ENCODE measurements at places on chromosomes 7 and 10. TPM values are rescaled to one million over a fixed set of nuclear protein-coding genes. Genes with fewer than 3 reads are reported as not detected.

CEP55 gene
- 29.6 TPM for total RNA-seq

EPHA1 gene
- total RNA-seq = 39.3 TPM

TMEM243 gene
- 24.6 TPM for total RNA-seq

PRF1 gene
- not detected for total RNA-seq

LIPK gene
- not detected for total RNA-seq

SCD gene
- 220 TPM for total RNA-seq

MYO3A gene
- not detected for total RNA-seq

CYP2C8 gene
- total RNA-seq = not detected

TIAL1 gene
- total RNA-seq = 81.4 TPM

TCTN3 gene
- 19.8 TPM for total RNA-seq

MRPS17 gene
- total RNA-seq = 38.2 TPM

INA gene
- 20.9 TPM for total RNA-seq

UBE2D1 gene
- 24.0 TPM for total RNA-seq

CTAGE8 gene
- total RNA-seq = 9.9 TPM

BBIP1 gene
- 8.5 TPM for total RNA-seq

GATAD1 gene
- total RNA-seq = 39.4 TPM

- no peak for DNase-seq
These were observed 2.9 kb downstream of the FZD8 start for GRCh38 chr10:35639021-35639727.

GRCh38 chr10:109790647-109791046 lies 132.7 kb downstream of the XPNPEP1 start:
- DNase-seq = no peak

DNA sequence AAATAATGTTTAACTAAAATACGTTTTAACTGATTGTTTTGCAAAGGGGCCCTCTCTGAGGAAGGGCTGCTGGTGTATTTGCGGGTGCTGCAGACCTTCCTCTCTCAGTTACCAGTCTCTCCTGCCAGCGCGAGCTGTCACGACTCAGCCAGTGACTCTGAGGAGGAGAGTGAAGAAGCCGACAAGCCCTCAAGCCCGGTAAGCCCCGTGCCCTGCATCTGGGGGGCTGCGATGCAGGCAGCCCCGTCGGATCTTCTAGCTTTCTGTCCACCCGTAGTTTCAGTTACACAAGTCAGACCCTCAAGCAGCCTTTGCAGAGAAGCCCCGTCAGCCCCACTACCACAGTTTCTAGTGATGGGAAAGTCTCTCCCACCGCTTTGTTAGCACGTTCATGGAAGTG lies 45.1 kb downstream of the UBE3C start:
- no peak for DNase-seq

DNA sequence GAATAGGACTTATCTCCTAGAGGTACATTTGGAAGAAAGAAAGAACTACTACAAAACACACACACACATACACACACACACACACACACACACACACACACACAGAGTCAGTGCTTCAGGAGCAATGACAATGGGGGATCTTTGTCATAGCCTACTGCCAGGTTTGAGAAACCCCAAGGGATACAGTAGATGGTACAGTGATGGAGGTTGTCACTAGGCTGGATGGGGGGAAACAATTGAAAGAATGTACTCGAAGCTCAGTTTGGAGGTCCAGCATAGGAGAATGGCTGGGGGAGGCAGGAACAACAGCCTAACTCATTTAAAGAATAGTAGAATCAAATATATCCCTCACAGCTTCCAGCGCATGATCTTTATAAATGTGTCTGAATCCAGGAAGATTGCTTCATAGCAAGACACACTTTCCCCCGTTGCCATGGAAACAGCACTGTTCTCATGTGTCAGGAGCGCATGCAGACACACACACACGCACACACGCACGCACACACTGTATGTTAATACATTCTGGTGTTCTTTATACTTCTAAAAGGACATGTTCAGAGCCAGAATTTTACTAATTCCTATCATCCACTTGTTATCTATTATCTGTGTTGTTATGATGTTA lies 32.6 kb upstream of the ZNRF2 start:
- no peak for DNase-seq

GRCh38 chr10:501596-501995 lies 187.9 kb downstream of the DIP2C start:
- no peak for DNase-seq

GRCh38 chr10:70060389-70060788 lies 7.7 kb downstream of the MACROH2A2 start:
- DNase-seq = no peak

DNA sequence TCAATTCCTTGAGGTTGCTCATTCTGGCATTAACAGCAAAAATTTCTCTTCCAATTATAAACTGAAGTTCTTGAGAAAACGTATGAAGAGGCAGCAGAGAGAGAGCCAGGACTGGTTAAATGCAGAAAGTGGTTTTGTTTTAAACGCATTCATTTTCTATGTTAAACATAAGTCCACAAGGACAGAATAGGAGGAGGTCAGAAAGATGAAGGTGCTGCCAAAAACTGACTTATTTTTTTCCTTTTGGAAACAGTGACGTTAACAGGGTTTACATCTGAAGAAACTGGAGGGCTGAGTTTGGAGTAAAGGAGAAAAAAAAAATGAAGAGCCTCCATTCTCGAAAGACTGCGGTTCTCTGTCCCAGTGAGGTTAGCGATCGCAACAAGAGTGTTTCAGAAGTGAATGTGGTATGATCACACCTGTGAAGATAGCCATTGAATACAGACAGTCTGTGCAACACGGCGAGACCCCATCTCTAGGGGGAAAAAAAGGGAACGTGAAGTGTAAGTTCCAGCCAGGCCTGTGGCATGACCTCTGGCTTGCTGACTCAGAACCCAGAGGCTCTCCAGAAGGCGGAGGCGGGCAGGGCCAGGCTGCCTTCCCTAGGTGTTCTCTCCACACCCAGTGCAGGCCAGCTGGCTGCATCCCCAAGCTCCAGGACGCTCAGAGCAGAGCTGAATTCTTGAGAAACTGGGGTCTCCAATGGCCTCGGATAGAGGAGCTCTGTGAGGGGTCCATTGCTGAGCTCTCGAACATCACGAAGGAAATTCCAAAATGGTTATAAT lies 84.0 kb downstream of the CHST15 start:
- DNase-seq = no peak

DNA sequence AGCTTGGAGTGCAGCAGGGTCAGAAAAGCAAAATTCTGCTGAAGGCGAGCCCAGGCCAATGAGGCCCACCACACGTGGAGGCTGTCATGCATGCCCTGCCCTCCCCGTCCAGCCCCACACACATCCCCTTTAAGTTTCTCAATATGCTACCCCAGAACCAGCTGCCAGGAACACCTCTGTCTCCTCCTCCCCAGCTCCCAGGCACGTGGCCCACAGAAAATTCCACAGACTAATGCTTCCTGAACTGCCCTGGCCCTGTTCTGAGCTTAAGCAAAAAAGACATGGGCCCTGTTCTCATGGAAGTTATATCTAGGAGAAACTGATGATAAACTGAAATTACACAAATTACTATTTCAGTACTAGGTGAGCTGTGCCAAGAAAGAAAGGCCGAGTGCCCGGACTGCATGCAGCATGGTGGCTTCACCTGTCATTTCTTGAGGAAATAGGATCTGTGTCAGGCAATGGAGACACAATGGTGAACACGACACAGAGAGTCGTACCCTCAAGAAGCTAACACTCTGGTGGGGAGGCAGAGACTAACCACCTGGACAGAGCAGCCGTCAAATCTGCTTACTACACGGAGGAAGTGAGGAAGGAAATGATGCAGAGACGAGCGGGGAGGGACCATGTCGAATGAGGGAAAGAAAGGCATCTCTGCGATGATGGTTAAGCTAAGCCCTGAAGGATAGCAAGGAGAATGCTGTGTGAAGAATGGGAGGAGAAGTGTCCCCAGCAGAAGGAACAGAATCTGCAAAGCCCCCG lies 44.5 kb downstream of the PODXL start:
- no peak for DNase-seq

DNA sequence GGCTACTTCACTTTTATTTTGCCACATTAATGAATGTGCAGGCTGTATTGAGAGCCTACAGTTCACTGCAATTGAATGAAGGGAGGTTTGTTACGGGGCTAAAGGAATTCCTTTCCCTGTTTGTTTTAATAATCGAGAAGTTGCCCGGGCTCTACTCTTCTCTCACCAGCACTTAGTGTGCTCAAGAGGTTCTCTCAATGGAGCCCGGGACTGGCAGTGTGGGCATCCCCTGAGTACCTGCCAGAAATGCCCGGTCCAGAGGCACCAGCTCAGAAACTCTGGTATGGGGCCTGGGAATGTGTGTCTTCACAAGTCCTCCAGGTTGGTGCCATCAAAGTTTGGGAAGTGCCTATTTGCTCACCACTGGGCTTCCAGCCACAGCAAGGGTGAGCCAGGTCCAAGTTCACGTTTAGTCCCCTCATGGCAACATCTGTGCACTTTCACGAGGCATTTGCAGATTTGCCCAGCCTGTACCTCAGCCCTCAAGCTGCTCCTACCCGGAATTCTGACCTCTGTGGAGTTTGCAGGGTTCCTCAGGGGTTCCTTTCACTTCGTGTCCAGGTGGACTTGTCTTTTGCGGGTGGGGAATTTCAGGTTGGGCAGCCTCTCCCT lies 622.4 kb downstream of the SDK1 start:
- no peak for DNase-seq

GRCh38 chr10:1335642-1336041 lies 279.5 kb downstream of the WDR37 start:
- DNase-seq = no peak

DNA sequence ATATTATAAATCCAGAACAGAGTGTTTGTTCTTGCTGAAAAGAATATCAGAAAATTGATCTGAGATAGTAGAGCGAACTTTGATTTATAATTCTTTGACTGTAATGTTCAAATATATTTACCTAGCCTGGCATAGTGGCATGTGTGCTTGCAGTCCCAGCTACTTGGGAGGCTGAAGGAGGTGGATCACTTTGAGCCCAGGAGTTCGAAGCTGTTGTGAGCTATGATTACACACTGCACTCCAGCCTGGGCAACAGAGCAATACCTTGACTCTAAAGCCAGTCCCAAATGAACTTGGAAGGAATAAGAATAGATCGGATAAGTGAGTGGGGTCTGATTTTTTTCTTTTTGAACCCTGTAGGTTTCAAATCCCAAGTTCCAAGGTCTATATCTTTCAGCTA lies 23.5 kb downstream of the GNG11 start:
- no peak for DNase-seq

DNA sequence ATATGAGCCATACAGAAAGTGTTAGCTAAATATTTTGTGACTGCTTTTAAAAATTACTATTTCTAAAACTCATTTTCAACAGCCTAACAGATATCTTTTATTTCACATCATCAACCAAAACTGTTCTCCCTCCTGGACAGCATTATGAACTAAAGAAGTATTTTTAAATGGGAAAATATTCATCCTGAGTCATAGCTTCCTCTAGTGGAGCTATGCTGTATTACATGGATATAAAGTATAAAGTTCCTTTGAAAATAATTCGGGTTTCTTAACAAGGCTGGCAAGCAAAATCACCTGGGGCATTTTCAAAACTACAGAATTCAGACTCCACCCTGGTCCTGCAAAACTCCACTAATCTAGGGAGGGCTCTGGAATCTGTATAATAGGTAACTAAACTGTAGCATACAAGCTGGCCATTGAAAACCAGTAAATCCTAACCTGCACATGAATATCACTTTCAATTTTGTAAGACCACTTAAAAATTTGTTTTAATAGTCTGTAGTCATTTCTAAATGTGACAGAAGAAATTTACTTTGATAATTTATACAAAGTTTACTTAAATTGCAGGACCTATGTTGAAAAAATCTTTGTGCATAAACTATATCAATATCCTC lies 53.5 kb downstream of the SCIN start:
- peak; percentile 41 for DNase-seq

- DNase-seq = no peak
These were observed 134.2 kb downstream of the DOCK1 start for GRCh38 chr10:127039435-127039834.

- DNase-seq = no peak
These were observed 488.0 kb upstream of the SEMA3A start for GRCh38 chr7:84682543-84682942.

- no peak for DNase-seq
These were observed 284.0 kb downstream of the GRID1 start for GRCh38 chr10:86082556-86082955.

DNA sequence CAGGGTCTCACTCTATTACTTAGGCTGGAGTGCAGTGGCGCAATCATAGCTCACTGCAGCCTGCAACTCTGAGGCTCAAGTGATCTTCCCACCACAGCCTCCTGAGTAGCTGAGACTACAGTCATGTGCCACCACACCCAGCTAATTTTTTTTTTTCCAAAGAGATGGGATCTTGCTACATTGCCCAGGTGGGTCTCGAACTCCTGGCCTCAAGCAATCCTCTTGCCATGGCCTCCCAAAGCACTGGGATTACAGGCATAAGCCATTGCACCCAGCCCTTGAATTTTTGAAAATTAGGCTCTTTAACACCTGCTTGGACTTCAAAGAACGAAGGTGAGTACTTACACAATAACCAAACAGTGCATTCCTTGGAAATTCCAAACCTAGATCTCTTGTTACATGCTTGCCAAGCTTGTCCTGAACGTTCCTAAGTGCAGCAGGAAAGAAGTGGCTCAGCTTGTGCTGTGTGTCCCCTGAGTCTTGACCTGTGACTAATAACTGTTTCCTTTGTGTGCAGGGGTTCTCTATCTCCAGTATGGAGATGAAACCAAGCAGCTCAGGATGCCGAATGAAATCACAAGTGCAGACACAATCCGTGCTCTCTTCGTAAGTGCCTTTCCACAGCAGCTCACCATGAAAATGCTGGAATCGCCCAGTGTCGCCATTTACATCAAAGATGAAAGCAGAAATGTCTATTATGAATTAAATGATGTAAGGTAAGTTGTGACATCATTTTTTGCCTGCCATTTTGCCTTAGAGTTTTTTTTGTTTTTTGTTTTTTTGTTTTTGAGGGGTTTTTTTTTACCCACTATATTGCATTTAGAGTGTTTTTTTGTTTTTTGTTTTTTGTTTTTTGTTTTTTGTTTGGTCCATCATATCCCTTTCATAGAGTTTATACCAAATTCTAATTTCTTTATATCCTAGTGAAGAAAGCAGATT lies 223.8 kb downstream of the KIAA1217 start:
- peak; percentile 93 for DNase-seq

- no peak for DNase-seq
These were observed 18.7 kb upstream of the SLF2 start for GRCh38 chr10:100894033-100894432.

GRCh38 chr7:39432807-39433416 lies 133.3 kb upstream of the YAE1 start:
- no peak for DNase-seq

- no peak for DNase-seq
These were observed 144.1 kb upstream of the PRSS58 start for GRCh38 chr7:142401951-142402350.

DNA sequence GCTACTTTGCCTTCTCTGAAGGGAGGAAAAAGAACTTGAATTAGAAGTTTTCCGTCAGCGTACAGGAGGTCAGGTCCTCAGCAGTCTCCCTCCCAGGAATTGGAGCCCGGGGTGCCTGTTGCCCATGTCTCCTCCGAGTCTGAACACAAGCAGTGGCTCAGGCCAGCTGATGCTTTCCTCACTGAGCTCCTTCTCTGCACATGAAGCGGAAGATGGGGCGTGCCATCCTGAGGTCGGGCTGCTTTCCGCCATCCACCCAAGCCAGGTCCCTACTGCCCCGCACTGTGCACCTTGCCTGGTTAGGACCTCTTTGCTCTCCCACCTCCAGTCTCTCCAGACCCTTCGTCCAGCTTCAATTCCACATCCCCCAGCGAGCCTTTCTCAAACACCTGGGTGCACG lies 237.5 kb downstream of the CELF2 start:
- DNase-seq = no peak

- peak; percentile 60 for DNase-seq
These were observed 25.4 kb upstream of the PRXL2A start for GRCh38 chr10:80382989-80383388.

Measured in PC-9 (cell line).